A549 treated with CORT108297 at 1 μM for 4 hours (cell line): ENCODE measurements at places on chromosomes 6 and 20. TPM values are rescaled to one million over a fixed set of nuclear protein-coding genes. Genes with fewer than 3 reads are reported as not detected.

The PPP1R3G gene
- 1.1 to 2.0 TPM (median 1.4 TPM) in 5 replicates for total RNA-seq

The TRIM10 gene
- total RNA-seq, result 0.02 TPM in 1 of 5 replicates, not detected in the others

The RNF39 gene
- total RNA-seq, result 0.03 to 0.07 TPM (median 0.05 TPM) in 3 of 5 replicates, not detected in the others

The LST1 gene
- total RNA-seq, result 0.46 to 0.73 TPM in 2 of 5 replicates, not detected in the others

The BFSP1 gene
- total RNA-seq, result 4.0 to 4.4 TPM (median 4.1 TPM) in 5 replicates

The PRR18 gene
- total RNA-seq, result 0.08 to 0.22 TPM (median 0.09 TPM) in 5 replicates

The ADGB gene
- not detected in 5 replicates for total RNA-seq

The NNAT gene
- total RNA-seq, result not detected in 5 replicates

The OR5V1 gene
- not detected in 5 replicates for total RNA-seq

The LPA gene
- 0.01 to 0.06 TPM (median 0.02 TPM) in 3 of 5 replicates, not detected in the others for total RNA-seq

The ZC3H12D gene
- 0.06 to 0.40 TPM (median 0.10 TPM) in 5 replicates for total RNA-seq

The SPTLC3 gene
- total RNA-seq, result 0.02 to 0.12 TPM (median 0.10 TPM) in 5 replicates

The UBE3D gene
- 3.8 to 4.2 TPM (median 3.9 TPM) in 5 replicates for total RNA-seq

The RXRB gene
- 18.0 to 24.0 TPM (median 21.6 TPM) in 5 replicates for total RNA-seq

The BMP6 gene
- total RNA-seq, result 13.6 to 21.2 TPM (median 19.1 TPM) in 5 replicates

The GSTA2 gene
- 0.07 TPM in 1 of 5 replicates, not detected in the others for total RNA-seq

The LRRC73 gene
- 0.63 to 1.4 TPM (median 1.3 TPM) in 5 replicates for total RNA-seq

The SALL4 gene
- 1.1 to 2.0 TPM (median 1.4 TPM) in 5 replicates for total RNA-seq

The F13A1 gene
- not detected in 5 replicates for total RNA-seq

The CRIP3 gene
- total RNA-seq, result 0.44 to 1.1 TPM (median 0.52 TPM) in 5 replicates

The SLC25A27 gene
- total RNA-seq, result 0.36 to 0.75 TPM (median 0.51 TPM) in 5 replicates

The POLR1H gene
- 28.6 to 35.6 TPM (median 34.6 TPM) in 5 replicates for total RNA-seq

The HACE1 gene
- total RNA-seq, result 2.1 to 3.3 TPM (median 2.8 TPM) in 5 replicates

The SLC24A3 gene
- total RNA-seq, result 0.02 TPM in 1 of 5 replicates, not detected in the others

The POM121L2 gene
- total RNA-seq, result 0.02 to 0.04 TPM in 2 of 5 replicates, not detected in the others

The RNASET2 gene
- total RNA-seq, result 10.1 to 15.2 TPM (median 13.8 TPM) in 5 replicates

The TINAG gene
- not detected in 5 replicates for total RNA-seq
